Activated CD4-positive, alpha-beta T cell treated with anti-CD3 and anti-CD28 coated beads for 24 hours (primary cell): ENCODE measurements at places on chromosomes 7 and 10.

DNA sequence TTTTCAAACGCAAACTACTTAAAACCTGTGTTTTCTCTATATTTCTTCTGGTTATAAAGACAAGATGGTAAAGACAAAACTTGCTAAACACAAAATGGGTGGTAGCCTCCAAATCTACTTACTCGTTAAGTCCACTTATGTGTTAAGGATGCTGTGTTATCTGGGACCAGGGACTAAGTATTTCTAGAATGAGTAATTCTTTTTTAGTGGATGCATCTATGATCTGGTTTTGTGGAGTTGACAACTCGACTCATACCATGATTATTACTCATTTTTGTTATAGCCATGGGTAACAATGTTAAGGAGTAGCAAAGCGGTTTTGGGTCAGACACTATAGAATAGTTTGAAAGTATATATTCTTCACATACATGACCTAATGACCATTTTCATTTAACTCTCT lies 239.5 kb upstream of the FOXP2 start:
- no peak for DNase-seq

DNA sequence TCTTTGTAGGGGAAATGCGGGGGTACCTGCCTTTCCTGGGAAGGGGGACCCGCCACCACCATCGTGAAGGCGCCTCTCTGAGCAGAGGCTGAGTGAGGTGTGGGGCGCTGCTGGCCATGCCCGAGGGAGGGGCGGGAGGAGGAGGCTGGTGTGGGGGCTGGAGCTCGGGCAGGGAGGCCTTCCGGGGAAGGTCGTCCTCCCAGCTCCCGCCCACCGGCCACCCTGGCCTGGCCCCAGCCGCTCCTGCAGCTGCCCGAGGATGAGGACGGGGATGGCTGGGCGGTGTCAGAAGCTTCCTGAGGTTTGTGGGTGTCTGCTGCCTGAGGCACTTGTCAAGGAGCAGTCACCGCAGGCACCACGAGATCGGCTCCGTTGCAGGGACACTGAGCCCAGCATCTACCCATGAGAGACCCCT lies 11.4 kb downstream of the PWWP2B start:
- no peak for DNase-seq

DNA sequence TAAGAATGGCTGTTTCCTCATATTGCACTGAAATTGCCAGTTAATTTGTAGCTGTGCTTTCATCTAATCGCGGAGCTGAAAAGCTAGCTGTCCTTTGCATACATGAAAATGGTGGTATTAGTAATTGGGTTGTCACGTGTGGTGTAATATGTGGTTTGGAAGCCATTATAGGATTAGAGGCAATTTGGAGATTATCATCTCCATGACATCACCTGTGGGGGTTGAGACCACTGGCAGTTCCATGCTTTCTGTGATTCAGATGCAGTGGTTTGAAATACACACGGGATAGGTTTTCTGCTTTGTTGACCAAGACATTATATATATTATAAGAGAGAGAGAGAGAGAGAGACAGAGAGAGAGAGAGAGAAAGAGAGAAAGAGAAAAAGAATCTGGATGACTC lies 180.8 kb downstream of the RAB11FIP2 start:
- DNase-seq: no peak

- DNase-seq: no peak
Measured at GRCh38 chr10:90313576-90314325, 544.1 kb downstream of the HTR7 start.

DNA sequence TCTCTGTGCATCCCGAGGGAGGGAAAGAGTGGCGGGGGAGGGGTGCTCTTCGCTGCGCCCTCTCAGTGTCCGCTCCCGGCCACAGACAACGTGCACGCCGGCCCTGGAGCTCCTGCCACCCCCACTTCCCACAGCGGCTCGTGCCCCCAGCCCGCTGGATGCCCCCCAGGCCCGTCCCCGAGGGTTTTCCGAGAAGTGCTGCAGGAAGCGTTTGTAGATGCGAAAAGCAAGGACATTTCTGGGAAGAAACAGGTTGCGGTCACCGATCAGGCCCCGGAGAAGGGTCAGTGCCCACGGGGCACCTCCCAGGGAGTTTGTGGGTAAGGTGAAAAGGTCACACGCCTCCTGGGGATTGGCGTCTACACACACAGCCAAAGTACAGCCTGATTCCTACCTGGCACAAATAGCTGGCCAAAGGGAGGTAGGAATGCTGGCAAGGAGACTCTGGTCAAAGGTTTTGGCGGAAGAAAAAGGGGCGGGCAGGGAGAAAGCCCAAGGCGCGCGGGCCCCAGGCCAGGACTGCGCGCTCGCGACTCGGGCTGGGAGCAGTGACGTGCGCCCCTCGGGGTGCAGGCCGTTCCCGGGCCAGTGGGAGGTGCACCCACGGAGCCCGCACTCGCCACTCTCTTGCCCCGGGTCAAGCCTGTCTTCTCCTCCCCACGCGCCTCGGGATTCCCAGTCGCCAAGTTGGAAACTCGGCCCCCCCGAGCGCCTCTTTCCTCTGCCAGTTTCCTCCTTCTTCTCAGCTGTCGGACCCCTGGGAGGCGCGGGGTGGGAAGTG lies 1.5 kb upstream of the NRP1 start:
- DNase-seq: no peak
